Thoracic aorta (tissue), 2 donors: ENCODE measurements at places on chromosomes 1 and 21.

DNA sequence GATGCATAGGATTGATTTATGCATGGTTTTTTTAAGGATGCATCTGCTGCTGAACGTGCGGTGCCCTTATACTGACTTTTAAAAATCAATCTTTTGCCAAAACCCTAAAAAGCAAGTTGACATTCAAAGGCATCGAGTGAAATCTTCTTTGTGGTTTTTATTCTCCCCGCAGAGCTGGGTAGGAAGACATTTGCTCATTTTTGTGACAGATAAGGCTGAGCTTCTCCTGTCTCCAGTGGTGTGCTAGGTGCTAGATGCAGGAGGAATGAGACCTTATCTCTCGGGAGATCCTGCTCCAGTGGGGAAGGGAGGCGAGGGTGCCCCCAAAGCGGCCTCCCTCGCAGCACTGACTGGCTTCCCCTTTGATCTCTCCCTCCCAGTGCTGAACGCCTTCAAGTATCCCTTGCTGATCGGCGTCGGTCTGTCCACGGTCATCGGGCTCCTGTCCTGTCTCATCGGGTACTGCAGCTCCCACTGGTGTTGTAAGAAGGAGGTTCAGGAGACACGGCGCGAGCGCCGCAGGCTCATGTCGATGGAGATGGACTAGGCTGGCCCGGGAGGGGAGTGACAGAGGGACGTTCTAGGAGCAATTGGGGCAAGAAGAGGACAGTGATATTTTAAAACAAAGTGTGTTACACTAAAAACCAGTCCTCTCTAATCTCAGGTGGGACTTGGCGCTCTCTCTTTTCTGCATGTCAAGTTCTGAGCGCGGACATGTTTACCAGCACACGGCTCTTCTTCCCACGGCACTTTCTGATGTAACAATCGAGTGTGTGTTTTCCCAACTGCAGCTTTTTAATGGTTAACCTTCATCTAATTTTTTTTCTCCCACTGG, 14.9 kb upstream of the CD101 start:
- DNase-seq = no peak

DNA sequence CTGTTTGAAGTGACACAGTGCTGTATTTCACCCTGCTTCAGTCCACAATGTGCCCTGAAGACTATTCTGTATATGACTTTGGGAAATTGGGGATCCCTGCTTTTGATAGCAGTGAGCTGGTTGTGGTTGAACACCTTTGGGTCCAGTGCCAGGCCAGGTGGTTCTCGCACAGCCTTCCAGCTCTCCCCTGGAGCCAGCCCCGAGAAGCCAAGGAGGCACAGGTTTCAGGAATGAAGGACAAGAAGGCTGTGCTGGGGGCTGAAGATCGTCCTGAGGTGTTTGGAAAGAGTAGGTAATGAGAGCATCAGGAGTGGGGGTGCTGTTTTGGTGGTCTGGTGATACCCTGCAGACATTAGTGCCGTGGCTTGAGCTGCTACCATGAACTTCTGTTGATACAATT, 131.4 kb upstream of the COL6A1 start:
- DNase-seq = no peak

DNA sequence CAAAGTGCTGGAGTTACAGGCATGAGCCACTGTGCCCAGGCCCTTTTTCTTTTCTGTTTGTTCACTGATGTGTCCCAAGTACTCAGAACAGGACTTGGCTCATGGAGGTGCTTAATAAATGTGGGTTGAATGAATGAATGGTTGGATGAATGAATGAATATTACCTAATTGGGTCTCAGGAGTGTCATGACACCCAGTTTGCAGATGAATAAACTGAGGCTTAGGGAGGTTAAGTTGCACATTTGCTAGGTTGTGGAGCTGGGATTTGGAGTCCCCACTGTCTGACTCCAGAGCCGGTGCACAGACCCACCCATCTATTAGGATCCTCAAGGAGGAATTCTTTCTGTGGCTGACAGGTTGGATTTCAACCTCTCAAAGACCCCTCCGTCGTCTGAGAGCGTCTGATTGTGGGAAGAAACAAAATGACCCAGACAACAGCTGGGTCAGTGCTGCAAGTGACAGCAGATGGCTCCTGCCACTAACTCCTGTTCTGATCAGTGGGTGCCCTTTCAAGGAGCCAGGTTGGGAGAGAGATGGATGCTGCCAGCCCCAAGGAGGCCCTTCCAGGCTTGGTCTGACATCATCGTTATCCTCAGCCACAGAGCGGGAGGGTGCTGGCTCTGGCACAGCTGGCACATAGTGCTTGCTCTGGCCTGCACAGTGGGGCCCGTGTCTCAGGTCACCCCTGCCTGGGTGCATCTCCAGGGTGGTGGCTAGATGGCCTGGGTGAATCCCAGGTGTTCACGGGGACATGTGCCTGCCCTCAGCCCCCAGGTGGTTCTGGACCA, 24.2 kb downstream of the ARHGEF10L start:
- DNase-seq = peak; percentile 39

GRCh38 chr21:42463861-42464515, 32.0 kb downstream of the RSPH1 start:
- DNase-seq = no peak

- no peak for DNase-seq
Observed at GRCh38 chr1:23224739-23225648, 7.7 kb upstream of the HTR1D start.

DNA sequence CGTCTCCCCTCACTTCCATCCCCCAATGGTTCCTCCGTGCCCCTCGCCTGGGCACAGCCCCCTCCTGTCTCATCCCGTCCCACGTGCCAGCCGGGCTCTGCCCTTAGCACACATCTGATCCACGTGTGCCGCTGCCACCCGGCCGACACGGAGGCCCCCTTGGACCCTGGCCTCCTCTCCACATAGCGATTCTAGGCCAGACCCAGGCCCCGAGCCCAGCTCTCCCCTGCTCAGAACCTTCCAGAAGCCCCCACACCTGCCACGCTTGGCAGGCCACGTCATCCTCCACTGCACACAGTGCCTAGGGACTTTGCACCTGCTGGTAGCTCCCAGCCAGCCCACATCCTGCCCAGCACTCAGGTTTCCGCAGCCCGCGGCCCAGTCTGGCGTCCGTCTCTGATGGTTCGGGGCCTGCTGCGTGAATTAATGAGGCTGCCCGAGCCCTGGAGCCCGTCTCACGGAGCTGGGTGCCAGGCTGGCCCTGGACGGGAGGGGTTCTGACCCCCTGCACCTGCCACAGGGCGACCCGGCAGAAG, 20.1 kb downstream of the PLCH2 start:
- DNase-seq = no peak
